ENCODE measurements at places on chromosomes 5 and 9.
A peak's percentile ranks its signal among the peaks of the same experiment; 100 is the strongest.

- no peak for DNase-seq
Observed at GRCh38 chr9:127846443-127847177, 7.8 kb downstream of the ENG start.

DNA sequence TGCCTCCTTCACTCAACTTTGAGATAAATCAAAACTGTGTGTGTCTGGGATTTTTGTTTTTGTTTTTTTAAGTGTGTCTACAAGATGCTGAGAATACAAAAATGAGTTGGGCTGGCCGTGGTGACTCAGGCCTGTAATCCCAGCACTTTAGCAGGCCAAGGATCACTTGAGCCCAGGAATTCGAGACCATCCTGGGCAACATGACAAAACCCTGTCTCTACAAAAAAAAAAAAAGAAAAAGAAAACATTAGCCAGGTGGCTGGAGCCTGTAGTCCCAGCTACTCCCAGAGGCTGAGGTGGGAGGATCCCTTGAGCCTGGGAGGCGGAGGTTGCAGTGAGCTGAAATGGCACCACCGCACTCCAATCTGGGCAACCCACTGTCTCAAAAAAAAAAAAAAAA lies 21.0 kb downstream of the HNRNPK start:
- DNase-seq: no peak

DNA sequence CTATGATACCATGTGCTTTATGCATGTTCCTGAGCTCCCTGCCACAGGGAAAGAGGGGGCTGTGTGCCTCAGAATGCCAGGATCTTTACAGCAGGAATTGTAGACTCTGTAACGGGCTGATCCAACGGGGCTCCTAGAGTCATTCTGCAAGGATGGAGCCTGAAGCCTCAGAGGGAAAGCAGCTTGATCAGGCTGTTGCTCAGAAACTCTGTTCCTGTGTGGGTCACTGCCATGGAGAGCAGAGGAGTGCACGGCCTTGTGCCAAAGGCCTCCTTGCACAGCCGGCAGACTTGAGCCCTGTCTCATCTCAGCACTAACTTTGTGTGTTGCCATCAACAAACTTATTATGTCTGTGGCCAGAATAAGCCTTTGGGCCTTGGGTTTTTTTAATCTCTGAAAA lies 51.8 kb downstream of the AMBP start:
- DNase-seq: no peak

GRCh38 chr5:132751444-132751843 lies 4.2 kb downstream of the CCNI2 start:
- no peak for DNase-seq

- DNase-seq: no peak
Observed at GRCh38 chr5:142601432-142601831, 84.5 kb downstream of the FGF1 start.

GRCh38 chr5:146055432-146055831 lies 49.9 kb downstream of the PLAC8L1 start:
- no peak for DNase-seq

- peak; percentile 12 for DNase-seq
Observed at GRCh38 chr5:142109331-142110045, 909 bp downstream of the NDFIP1 start.

DNA sequence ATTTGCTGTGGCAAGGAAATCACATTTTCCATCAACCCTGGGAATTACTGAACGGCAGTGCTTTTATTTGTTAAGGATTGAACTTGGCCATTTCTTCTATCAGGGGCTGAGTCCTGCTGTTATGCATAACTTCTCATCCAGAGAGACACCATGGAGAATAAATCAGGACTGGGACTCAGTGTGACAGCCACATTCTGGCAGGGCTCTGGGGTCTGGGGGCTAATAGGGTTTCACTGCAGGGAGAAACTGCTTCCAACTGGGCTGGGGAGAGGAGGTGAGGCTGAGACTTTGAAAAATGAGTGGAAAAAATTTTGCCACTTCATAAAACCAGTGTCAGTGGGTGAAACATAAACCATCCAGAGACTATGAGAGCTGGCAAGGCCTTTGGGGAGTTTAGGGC lies 95.7 kb upstream of the ALDH1B1 start:
- no peak for DNase-seq

GRCh38 chr5:179906795-179907555 lies 722 bp downstream of the TBC1D9B start:
- no peak for DNase-seq

Measured in foreskin melanocyte (primary cell).